ENCODE measurements at places on chromosomes 11 and 22. TPM values are rescaled to one million over a fixed set of nuclear protein-coding genes. Genes with fewer than 3 reads are reported as not detected.

Gene CECR2
- not detected for total RNA-seq

Gene MTCH2
- 192 TPM for total RNA-seq

Gene APOBEC3A
- not detected for total RNA-seq

Gene HYLS1
- 21.3 TPM for total RNA-seq

Gene SAA2
- not detected for total RNA-seq

Gene GAS2
- 2.3 TPM for total RNA-seq

Gene NPAS4
- not detected for total RNA-seq

Gene SLC5A1
- not detected for total RNA-seq

Gene OR51B4
- 21.5 TPM for total RNA-seq

Gene SCARF2
- 46.0 TPM for total RNA-seq

Gene CD6
- total RNA-seq, result not detected

- DNase-seq, result no peak
Observed at GRCh38 chr11:125995313-125995712, 49.5 kb downstream of the VSIG10L2 start.

- DNase-seq, result no peak
Observed at GRCh38 chr11:7672276-7672959, 882 bp downstream of the CYB5R2 start.

DNA sequence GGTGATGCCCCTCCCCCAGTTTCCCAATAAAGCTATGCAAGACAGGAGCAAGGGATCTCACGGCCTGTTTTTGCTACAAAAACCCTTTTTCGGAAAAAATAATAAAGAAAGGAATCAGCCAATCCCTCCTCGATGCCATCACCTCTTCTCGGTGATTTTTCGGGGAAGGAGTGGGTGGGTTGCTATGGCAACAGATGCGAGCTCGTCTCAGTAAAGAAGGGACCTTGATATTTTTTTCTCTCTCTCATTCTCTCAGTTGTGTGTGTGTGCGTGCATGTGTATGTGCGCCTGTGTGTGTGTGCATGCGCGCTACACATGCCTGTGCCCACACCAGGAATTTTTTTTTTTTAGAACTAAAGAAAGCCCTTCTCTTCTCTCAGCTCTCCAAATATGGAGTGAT, 3.8 kb upstream of the NPAS4 start:
- no peak for DNase-seq

DNA sequence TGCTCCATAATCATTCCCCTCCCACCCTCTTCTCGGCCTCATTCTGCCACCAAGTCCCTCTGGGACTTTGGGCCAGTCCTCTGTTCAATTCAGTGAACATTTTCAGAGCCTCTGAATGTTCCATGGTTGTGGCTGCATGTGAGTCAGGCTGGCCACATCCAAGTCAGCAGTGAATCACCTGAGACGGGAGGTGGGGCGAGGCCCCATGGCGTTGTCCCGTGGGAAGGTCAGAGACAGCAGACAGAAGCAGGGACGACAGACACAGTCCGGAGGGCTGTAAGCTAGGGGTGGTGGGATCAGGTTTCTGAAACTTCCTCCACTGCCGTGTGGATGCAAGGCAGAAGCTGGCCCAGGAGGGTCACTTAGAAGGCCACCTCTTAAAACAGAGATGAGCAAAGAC, 324.8 kb downstream of the MN1 start:
- peak; percentile 93 for DNase-seq

DNA sequence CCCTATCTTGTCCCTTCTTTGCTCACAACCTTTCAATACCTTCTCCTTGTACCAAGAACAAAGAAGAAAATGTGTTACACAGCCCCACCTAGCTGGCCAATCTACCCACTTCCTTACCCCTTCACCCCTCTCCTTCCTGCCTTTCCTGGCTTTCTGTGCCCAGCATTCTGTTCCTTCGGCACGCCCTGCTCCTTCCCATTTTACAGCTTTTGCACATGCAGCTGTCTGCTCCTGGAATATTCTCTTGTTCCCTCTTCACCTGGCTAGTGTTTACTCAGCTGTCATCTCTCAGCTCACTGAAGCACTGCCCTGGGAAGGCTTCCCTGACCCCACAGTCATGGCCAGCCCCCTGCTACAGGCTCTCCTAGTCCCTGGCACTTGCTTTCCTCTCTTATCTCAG, 30.7 kb downstream of the SERPINH1 start:
- no peak for DNase-seq

DNA sequence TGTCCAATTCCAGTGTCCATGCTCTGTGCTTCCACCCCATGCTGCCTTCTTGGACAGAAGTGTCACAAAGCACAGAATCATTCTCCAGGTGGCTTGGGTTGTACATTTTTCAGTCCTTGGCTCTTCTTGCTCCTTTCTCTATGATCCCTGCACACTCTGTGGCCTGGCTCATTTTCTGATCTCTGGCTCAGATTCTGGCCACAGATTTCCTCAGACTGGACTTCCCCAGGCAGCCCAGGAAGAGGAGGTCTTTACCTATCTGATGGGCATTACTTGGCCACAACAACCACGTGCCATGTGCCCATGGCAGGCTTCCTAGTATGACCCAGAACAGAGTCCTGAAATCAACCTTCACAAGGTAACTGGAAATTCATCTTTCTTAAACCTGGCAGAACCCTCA, 27.2 kb downstream of the SYTL2 start:
- DNase-seq, result no peak

DNA sequence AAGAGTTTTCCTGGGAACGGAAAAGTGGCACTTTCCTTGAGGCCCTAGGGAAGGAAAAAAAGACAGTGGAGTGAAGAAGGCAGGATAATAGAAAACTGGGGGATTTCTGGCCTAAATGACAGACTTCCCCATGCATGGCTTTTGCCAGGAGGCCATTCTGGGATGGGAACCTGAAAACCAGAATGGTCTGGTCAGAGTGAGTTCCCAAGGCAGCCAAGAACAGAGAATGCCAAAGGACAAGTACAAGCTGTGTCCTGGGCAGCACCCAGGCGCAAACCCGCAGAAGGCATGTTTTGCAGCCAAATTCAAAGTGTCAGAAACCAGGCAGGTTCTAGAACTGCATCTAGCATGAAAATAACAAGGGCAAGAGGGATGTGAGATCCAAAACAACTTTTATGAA, 162.4 kb downstream of the SPON1 start:
- no peak for DNase-seq

DNA sequence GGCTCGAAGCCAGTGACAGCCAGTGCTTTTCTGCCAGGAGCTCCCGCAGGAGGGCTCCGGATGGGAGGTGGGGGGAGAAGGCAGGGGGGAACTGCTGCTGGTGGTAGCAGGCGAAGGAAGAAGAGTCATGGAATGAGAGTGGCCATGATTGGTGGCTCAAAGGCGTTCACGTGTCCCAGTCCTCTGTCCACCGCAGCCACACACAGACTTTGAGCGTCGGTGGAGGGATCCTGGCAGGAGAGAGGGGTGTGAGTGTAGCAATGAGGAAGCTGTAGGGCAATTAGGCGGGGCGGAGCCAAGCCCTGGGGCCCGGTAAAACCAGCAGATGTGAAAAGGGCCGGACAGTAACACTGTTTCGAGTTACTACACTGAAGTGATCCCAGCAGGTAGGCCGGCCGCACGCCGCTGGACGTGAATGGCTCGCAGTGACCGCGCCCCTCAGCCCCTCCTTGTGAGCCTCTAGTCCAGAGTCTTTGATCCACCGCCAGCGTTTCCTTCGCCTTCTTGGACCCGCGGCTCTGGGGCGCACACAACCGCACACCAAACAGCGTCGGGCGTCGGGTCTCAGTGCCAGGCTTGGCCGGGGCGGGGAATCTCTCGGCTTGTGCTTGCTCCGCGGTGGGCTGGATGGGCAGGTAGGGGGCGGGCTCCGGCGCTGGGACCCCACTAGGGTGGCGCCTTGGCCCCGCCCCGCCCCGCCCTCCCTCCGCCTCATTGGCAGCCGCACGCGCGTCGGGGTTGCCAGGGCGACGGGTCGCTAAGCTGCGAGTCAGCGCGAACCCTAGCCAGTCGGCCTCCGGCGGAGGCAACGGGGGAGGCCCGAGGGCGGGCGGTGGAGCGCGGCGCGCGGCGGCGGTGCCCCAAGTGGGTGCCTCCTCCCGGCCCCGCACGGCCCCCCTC, at the start of gene LRRC10B:
LRRC10B (plus strand) TSS at position 788 of the 900 bp plus-strand sequence. CDS start 250 bp downstream, outside the sequence.
- no peak for DNase-seq

DNA sequence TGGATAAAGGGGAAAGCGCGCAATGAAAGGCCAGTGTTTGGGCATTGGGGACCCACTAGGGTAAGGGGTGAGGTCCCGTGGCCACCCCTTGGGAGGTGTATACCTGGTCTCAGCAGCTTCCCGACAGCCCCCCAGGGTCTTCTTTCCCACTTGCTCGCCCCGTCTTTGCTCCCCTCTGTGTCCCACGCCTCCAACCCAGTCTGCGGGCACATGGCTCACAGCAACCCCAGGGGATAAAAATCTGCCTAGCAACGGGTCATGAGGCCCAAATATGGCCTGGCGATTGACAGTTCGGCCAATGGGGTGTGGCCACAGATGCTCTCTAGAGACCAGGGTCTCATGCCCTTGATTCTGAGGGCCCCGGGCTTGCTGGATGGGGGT, 41.6 kb downstream of the AHNAK start:
- no peak for DNase-seq

DNA sequence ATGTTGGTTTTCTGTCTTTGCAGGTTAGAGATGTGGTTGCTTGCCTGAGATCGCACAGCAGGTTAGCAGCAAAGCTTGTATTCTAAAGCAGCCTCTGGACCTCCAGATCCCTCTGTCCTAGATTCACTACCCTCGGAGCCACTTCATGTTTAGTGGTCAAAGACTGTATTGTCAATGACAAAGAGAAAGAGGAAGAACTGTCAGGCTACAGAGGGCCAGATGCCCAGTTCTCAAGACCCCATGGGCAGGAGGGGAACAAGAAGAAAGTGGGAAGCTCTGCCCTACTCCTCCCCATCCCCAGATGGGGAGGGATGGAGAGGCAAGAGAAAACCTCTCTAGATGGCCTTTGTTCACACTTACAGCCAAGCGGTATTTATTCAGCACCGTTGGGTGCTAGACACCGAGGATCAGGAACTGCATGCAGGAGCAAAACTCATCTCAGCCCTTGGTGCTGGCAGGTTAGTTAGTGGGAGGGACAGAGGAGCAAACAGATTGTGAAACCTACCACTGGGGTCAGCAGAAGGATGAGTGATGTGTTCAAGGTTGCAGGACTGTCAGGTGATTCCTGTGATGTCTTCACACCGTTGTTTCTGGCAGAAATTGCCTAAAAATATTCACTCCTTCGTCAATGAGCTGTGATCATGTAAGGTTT, 38.3 kb upstream of the PTPRJ start:
- no peak for DNase-seq

DNA sequence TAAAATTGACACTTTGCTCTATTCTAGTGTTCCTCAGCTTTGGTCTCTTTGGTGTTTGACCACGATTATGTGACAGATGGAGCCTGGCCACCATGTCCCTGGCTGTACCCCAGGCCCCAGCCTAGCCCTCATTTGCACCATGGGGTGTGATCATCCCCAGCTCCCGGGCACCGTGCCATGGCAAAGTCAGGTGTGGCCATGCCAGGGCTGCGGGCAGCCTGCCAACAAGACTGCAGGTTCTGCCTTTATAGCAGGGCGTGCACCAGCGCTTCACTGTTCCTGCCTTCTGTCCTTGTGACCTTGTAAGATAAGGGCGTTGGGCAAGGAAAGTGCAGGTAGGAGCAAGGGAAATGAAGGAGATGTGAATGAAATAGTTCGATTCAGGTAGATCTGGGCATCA, 22.4 kb upstream of the APOBEC3A start:
- no peak for DNase-seq

GRCh38 chr22:33192156-33192555, 134.0 kb upstream of the SYN3 start:
- DNase-seq, result no peak

DNA sequence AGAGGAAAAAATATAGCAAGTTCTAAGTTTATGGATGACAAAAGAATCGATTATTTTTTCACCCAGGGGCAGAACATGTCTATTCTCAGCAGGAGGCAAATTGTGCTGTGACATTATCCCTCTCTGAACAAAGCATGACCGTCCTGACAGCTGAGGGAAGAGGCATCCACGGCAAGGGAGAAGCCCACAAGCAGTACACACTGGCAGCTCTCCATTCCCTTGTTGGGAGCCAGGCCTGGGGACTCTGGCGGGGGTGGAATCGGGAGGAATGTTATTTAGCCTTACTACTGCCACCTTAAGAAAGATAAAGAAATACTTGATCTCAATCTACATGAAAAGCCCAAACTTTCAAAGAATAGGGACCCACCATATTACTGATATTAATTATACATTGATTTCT, 3.4 kb downstream of the KIRREL3 start:
- no peak for DNase-seq

- no peak for DNase-seq
Observed at GRCh38 chr11:70099578-70100279, 21.6 kb downstream of the ANO1 start.

GRCh38 chr11:12410006-12410728, 32.8 kb downstream of the PARVA start:
- DNase-seq, result peak; percentile 33

DNA sequence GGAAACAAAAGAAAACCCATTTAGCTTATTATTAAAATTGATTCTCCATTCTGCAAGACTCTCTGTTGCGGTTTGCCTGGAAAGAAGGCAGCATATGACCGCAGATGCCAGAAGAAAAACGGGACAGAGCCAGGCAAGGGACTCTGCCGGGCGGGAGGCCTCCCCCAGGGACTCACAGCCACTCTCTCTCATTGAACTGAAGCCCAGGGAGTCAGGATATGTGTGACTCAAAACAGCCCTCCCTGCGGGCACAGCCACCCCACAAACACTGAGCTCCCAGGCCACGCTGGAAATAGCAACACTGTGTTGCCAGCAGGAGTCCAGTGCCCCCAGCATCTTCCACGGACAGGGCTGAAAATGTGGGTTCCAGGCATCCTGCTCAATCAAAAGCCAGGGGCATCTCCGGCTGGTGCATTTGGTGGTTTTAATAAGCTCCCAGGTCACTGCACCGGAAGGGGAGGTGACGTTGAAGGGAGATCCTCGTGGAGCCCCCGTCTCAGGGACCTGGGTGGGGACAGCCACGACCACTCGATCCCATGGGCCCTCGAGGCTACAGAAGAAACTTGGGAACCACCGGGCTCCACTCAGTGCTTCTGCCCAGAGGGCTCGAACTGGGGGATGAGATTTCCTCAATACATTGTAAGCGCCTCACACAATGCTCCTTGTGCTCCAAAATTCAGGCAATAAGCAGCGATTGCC, 624.5 kb downstream of the TBC1D22A start:
- no peak for DNase-seq

All from HT1080 (cell line).